ENCODE measurements at places on chromosomes 11 and 22. TPM values are rescaled to one million over a fixed set of nuclear protein-coding genes. Genes with fewer than 3 reads are reported as not detected.
A peak's percentile ranks its signal among the peaks of the same experiment; 100 is the strongest.

- DNase-seq: no peak
Observed at GRCh38 chr11:126127284-126127845, 64.7 kb upstream of the CDON start.

DNA sequence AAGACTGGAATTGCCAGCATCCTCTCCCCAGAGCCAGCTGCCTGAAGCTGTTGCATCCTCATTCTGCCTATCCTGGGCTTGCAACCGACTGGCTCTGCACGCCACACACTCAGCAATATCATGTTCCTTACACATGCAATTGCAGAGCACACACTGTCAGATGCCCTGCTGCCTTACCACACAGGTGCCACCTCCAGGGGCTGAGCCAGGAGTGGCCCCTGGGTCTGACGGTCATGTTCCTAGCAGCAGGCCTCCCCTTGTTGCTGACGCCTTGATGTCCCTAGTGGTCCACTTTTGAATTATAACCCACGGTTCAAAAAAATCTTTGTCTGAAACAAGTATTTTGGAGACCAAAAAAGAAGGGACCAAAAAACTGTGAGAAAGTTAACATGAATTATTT is 18.5 kb upstream of the OR8B8 start:
- no peak for DNase-seq

- no peak for DNase-seq
Observed at GRCh38 chr22:48945621-48946458, 881.8 kb downstream of the BRD1 start.

DNA sequence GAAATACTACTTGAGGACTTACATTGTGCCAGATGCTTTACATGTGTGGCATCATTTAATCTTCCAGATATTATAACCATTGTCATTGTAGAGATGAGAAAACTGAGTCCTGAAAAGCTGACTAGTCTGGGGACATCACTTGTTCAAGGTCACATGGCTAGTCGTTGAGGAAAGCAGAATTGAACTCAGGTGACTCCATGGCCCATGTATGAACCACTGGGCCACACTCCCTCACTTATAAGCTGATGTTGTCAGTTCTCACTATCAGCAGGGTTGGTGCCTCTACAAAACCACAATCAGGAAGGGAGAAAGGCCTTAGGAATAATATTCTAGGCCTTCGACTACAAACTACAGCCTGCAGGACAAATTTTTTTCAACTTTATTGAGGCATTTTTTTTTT is 26.1 kb upstream of the ADA2 start:
- no peak for DNase-seq

GRCh38 chr22:39348909-39349505 is 784 bp upstream of the SYNGR1 start:
- DNase-seq: no peak

- DNase-seq: peak; percentile 70
Observed at GRCh38 chr11:3929649-3930048, 74.2 kb downstream of the STIM1 start.

GRCh38 chr11:126029805-126030204 is 32.9 kb downstream of the CDON start:
- no peak for DNase-seq

GRCh38 chr22:47019012-47019790 is 256.8 kb downstream of the TBC1D22A start:
- DNase-seq: no peak

GRCh38 chr11:35058669-35059434 is 80.1 kb upstream of the CD44 start:
- no peak for DNase-seq

- no peak for DNase-seq
Observed at GRCh38 chr11:34209809-34210208, 104.4 kb downstream of the NAT10 start.

DNA sequence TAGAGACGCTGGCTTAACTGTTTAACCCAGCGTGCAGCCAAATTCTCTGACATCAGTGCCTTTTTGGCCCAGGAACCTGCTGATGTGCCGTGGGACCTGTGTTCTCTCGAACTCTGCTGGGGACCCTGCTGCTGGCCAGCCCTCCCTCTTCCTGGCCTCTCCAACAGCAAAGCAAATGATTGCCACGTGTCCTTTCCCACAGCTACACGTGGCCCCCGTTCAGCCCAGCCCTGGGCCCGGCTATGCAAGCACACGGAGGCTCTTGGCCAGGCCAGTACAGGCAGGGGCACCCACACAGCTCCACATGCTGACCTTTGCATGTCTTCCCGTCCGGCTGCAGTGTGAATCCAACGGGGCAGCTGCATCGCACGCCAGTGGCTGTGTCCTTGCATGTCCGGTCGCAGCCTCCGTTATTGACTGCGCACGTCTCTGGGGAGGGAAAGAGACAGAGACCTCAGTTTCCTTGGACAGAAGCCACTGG is 51.6 kb upstream of the TTLL12 start:
- no peak for DNase-seq

GRCh38 chr11:122895563-122895962 is 13.0 kb downstream of the JHY start:
- DNase-seq: no peak

DNA sequence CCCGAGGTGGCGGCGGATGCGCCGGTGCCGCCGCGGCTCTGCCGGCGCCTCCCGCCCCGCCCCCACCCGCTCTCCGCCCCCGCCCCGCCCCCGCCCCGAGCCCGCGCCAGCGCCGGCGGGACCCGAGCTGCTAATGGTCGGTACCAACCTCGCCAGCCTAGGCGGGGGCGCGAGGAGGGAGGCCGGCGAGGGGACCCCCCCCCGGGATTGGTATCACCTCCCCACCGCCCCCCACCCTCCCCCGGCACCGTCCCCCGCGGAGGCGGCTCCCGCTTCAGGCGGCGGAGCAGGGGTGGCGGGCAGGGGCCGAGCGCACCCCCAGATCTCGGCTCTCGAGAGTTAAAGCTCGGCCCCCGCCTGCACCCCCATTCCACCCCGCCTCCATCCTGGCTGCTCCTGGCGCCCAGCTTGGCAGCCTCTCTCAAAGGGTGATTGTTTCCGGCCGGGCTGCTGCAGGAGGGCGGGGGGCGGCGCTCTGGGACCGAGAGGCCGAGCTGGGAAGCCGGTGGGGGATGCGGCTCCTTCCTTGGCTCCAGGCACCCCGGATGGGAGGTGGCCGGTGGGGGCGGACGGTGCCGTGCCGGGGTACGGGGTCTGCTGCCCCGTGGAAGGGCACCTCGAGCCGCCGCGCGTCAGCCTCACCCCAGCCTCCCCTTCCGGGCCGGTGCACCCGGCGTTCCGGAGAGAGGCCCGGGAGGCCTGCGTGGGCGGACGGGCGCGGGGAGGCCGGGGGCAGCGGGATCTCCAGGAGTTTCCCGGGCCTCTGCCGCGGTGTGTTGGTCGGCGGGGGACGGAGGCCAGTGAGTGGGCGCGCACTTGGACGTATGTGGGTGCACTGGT is at the start of gene B3GAT1:
Gene B3GAT1, minus strand, starts transcription at position 40 of the 840 bp plus-strand sequence. CDS start 24,583 bp downstream, outside the sequence.
- DNase-seq: no peak

DNA sequence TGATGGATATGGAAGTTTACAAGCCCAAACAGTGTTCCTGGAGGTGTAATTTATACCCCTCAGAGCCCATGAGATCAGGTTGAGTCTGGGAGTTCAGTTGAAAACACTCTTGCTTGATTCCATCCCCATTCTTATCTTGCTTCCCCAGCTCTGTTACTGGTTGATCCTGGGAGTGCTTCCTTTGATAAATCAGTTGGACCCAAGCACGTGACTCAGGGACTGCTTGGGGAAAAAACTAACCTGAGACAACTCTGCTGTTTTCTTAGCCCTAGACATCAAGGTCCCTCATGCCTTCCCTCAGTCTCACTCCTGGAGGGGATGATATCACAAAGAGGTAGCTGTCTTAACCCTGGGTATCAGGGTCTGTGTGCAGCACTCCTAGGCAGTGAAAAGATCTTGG is 35.0 kb upstream of the SLC1A2 start:
- no peak for DNase-seq

GRCh38 chr22:38467904-38468442 is at the start of gene KDELR3:
KDELR3 (plus strand) TSS chr22:38468096; CDS start chr22:38468234, 138 bp downstream.
- no peak for DNase-seq

DNA sequence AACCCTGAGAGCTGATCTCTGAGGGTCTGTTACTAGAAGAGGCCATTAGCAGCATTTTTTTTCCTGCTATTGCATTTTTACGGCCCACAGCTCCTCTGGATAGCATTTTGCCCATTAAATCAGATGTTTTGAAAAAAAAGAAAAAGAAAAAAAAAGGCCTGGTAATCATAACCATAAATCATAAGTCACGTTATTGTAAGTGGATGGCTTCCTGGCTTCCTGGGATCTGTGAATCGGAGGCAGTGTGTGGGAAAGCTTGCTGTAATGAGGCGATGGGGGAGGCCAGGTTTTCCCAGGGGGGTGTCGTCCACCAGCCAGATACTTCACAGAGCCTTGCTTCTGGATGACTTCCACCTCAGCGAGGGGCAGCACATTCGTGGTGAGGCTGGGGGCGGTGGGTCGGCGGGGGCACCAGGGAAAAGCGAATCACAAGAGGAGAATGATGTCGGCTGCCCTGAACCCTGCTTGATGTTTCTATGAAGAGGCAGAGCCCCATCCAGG is 106.5 kb upstream of the SYT13 start:
- no peak for DNase-seq

- DNase-seq: no peak
Observed at GRCh38 chr22:47168441-47168840, 406.0 kb downstream of the TBC1D22A start.

DNA sequence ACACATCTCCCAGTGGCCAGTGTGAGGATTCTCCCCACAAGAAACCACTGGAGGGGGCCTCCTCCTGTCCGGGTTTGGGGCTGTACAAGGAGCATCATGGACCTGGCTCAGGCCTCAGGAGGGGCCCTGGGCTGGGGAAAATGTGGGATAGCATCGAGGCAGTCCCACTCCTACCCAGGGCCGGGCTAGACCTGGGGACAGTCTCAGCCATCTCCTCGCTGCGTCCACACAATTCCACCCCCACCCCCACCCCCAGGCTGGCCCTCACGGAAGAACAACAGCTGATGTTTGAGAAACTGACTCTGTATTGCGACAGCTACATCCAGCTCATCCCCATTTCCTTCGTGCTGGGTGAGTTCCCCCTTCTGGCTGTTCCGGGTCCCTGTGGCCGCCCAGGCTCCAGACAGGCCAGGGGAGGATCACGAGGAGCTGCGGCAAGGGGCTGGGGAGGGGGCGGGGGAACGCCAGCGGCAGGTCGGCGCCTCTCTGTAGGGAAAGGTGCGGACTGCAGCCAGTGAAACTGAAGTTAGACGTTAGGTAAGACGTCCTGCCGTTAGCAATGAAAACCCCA is 4.8 kb downstream of the BEST1 start:
- DNase-seq: peak; percentile 75

- DNase-seq: no peak
Observed at GRCh38 chr22:38080850-38081635, 2.9 kb downstream of the SLC16A8 start.

- no peak for DNase-seq
Observed at GRCh38 chr11:59271811-59272327, 59.1 kb upstream of the MPEG1 start.

DNA sequence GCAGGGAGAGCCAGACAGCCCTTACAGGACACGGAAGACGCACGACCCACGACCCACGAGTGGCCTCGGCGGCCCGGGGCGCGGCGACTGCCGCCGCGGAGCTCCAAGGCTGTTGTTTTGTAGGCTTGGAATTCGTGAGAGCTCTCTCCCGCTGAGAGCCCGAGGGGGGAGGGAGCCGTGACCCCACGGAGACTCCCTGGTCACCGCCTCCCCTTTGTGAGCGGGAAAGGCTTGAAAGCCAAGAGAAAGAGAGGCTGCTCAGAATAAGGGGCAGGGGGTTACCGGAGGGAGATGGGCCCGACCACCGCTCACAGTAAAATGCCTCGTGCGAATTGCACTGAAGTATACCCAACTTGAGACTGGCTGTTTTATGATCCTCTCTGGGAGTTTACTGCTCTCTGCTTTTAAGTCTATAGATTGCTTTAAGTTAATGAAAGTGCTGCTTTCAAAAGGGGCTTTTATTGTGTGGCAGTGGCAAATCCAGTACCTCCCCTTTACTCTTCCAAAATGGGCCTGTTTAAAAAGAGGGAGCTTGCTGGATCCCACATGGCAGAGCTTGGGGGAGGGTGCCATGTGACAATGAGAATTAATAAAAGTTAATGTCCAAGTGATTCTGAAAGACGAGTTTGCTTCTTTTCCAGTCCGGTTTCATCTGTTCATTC is 2.9 kb downstream of the PKNOX2 start:
- DNase-seq: peak; percentile 42

- no peak for DNase-seq
Observed at GRCh38 chr11:114416441-114416961, 16.0 kb downstream of the RBM7 start.

- DNase-seq: no peak
Observed at GRCh38 chr11:126991596-126991995, 9.0 kb downstream of the KIRREL3 start.

DNA sequence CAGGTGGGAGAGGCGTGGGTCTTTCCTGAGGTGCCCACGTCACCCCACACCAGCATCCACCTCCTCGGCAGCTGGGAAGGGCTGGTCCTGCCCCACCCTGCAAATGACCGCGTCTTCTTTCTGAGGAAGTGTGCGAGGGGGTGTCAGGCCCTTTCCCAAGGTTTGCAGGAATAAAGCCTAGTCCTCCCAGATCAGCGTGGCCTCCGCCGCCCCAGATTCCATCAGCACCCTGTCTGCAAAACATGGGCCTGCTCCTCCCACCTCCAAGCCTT is 14.4 kb upstream of the SLC39A13 start:
- no peak for DNase-seq

DNA sequence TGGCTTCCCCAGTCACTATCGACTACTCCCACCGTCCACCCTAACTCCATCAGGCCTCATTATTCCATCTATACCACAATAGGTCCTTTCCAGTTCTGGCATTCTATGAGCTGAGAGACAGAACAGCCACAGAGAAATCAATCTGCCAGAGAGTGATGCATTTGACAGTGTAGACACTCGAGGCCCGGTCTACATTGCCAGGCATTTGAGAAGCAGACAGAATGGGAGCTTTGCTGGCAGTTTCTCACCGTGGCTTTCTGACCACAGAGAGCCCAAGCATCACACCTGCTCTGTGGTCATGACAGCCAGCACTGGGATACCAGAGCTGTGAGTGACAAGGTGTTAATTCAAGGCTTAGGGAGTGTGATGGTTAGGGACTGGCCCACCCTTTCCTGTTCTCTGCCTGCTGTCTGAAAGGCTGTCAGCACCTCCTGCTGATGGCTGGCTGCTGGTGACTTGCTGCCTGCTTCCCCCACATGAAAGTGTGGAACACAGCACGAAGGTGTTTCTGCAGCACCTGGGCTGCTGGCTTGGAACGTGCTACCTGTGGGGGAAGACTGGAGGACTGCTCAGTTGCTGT is 137.8 kb downstream of the KIRREL3 start:
- DNase-seq: no peak

GRCh38 chr11:10544491-10545465 is 3.8 kb upstream of the RNF141 start:
- DNase-seq: no peak

The MMP7 gene
- total RNA-seq: not detected

The UBQLN3 gene
- total RNA-seq: not detected

The USH1C gene
- total RNA-seq: not detected

The RASSF10 gene
- not detected for total RNA-seq

The OR5P2 gene
- not detected for total RNA-seq

The PHLDA2 gene
- total RNA-seq: not detected

The LRRC32 gene
- total RNA-seq: 14.5 TPM

The IRAG1 gene
- 7.6 TPM for total RNA-seq

Measured in gastrocnemius medialis (tissue), 4 donors.